ENCODE measurements at places on chromosomes 12 and 14.

DNA sequence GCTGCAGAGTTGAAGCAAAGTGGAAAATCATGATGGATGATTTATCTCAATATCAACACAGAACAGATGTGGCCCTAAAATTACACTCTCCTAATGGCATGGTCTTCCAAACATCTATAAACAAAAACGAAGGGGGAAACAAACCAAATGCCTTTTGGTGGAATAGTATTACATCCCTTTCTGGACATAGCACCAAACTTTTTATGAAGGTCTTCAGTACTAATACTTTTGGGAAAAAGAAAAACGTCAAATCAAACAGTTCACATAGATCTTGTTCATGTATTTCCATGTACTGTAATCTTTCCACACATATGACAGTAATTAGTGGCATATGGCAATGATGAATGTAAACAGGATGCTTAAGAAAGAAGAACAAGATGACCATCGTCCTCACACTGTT is 22.9 kb upstream of the ANAPC7 start:
- no peak for DNase-seq

DNA sequence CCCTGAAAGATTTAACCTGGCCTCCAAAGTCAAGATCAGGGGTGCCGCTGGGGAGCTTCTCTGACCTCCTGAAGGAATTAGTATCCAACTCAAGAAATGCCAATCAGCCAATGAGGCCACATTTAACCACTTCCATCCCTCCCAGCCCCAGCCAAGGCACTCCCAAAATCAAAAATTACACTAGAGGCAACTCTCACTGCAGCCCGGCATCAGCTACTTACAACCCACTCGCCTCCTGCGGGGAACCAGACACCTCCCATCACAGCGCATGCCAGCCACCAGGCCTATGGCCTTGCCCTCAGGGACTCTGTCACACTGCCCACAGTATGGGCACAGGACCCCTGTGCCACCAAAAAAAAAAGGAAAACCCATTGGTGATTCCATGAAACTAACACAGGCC is 62.3 kb upstream of the DDX11 start:
- DNase-seq, result no peak

DNA sequence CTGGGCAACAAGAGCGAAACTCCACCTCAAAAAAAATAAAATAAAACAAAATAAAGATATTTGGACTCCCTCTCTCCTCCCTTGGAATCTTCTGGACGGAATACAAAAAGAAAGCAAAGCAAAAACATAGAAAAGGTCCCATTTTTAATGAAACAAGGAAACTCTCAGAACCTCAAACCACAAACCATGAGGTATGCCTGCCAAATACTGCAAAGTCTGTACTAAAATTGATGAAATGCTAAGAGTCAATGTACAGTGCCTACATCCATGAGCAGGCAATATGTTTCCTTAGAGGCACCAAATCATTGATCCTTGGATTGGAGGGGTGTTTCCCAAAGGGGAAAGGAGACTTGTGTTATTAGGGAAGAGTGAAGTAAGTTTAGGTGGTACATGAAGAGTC is 8.2 kb upstream of the RPS6KA5 start:
- DNase-seq, result no peak

GRCh38 chr12:57836442-57837375 is 9.8 kb downstream of the CTDSP2 start:
- no peak for DNase-seq

GRCh38 chr12:120628919-120629318 is 11.5 kb upstream of the CABP1 start:
- no peak for DNase-seq

GRCh38 chr12:99670635-99671034 is 23.1 kb downstream of the GARIN6 start:
- DNase-seq, result no peak
